Ureter (tissue), 1 donor: ENCODE measurements at places on chromosomes 3 and 15.

- DNase-seq: no peak
Observed at GRCh38 chr3:116950301-116951055, 240.9 kb downstream of the TUSC7 start.

GRCh38 chr3:52931328-52931727 lies 34.0 kb upstream of the STIMATE start:
- DNase-seq: no peak

DNA sequence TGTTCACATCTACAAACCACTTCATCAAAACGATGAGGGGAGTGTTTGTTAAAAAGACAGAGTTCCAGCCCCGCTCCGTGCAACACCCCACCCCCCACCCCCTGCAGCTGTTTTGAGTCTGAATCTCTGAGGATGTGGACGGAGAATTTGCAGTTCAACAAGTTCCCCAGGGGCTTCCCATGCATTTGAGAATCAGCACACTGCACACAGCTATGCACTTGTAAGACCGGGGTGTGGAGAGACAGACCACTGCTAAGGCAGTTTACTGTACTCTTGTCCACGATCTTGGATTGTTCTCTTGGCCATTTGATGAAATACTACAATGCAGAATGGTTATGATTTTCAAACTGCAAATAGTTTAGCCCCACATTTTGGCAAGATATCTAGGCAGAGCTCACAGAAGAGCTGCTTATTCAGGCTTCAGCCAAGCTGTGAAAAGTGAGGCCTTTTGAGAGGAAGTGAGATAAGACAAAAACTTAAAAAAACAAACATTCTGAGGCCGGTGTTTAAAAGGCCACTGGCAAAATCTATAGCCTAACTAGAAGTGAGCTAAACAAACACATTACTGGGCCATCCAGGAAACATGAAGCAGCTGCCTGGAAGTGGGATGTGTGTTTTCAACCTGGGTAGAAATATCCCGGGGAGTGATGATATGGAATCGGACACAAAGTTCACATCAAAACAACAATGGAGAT lies 308.2 kb upstream of the ADAMTS9 start:
- DNase-seq: no peak

GRCh38 chr15:36601497-36601932 lies 22.1 kb downstream of the CDIN1 start:
- peak; percentile 62 for DNase-seq

DNA sequence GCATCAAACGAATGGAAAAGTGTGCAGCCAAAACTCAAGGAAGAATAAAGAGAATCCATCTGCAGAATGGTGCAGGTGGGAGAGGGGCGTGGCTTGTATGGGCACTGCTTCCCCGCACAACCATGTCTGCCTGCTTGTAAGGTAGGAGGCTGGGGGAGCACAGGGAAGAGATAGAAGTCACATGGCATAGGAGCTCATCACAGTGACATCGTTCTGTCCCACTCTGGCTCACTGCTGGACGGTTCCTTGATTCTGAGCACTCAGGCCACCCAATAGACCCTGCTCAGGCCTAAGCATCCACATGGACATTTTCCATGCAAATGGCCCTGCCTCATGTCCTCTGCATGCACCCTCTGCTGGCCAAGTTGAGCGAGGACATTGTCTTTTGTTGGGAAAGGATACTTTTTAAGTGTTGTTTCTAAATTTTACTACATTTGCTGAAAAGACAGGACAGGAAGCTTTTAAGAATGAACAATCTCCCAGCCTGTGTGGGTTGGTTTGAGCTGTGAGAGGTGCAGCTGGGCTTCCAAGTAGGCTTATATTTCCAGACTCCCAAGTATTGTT lies 3.1 kb downstream of the MYLK start:
- DNase-seq: no peak

DNA sequence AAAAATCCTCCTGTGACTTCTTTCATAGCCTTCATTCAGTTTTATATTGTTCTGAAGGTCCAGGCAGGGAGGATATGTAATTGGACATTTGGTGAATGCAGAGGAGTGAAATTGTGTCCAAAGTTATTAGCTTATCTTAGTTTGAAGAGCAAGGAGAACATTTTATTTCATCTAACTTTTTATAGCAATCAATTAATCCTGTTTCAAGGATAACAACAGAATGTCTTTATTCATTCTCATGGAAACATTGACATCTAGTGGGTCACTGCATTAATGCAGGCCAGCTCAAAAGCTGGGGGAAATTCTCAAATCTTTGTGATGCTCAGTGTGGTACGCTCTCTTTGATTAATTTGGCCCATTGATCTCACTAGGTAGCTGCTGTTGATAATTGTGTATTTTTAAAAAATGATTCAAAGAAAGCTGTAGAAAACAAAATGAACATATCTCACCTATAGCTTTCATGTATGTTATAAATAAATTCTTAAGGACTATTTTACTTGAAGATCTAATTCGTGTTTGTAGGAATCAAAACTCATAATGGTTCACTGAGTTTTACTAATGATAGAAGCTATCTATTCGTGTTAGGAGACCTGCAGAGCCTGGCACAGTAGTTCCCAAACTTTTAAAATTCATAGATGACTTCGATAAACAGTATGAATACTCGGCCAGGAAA lies 150.8 kb upstream of the KCNMB2 start:
- DNase-seq: no peak

DNA sequence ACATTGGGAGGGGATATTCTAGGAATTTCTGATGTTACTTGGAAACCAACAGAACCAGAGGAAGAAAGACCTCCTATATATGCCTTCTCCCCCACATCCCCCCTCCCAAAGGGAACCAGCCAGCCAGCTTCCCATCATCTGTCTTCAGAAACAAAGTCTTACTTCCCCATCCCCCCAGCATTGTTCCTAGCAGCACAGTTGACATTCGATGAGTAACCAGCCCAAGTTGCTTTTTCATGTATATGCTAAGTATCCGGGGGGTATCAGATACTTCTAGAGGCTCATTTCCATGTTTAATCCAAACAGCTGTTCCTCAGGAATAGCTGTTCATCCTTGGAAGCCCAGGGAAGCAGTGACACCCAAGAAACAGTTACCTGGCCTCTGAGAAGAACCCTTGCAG lies 16.0 kb downstream of the RMDN3 start:
- no peak for DNase-seq
